Stimulated activated CD4-positive, alpha-beta T cell treated with anti-CD3 and anti-CD28 coated beads, Interleukin-4, amount 100 ng/mL, for 1 hour (primary cell): ENCODE measurements at places on chromosomes 11 and 22.

DNA sequence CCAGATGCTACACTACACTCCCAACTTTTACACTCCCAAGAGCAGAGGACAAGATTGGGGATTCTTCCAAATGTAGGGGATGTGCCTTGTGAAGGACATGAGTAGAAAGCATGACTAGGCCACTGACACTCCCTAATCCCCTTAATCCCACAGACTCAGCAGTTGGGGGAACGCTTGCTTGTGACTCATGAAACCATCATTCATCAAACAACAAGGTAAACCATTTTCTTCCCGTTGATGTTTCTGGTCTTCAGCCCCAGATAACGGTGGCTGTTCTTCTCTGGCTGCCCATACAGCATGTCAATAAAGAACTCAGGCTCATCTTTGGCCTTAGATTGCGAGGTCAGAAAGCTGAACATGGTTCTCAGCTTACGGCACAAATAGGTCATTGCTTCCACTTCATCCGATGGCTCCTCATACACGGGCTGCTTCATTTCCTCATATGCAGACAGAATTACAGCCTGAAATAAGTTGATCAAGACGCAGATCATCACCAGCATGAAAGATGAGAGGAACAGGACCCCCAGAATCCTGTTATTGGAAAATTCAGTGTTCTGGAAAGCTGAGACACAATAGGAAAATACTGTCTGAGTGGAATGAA, 6.4 kb upstream of the CDPF1 start:
- no peak for DNase-seq

DNA sequence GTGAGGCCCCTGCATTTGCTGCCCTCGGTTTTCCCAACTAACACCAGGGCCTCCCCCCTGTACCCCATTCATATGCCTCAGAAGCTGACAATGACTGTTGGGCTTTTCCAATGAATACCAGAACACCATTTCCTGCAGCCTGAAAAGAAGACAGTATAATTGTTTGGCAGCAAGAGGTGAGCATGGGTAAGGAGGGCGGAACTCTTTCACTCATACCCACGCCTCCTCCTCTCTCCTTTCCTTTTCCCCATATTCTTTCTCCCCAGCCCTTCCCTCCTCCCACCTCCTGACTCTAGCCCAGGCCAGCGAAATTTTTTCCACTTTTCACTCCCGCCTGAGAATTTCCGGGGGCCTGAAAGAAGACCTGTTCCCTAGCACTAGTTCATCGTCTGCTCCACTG, 58.0 kb upstream of the CHST1 start:
- no peak for DNase-seq

GRCh38 chr22:47030143-47030661, 267.8 kb downstream of the TBC1D22A start:
- DNase-seq, result no peak

GRCh38 chr22:49657275-49657973, 170.2 kb downstream of the BRD1 start:
- peak; percentile 75 for DNase-seq

GRCh38 chr11:7612056-7612660, 61.1 kb downstream of the CYB5R2 start:
- no peak for DNase-seq

- DNase-seq, result no peak
Observed at GRCh38 chr11:73734993-73735392, 25.9 kb downstream of the RAB6A start.

DNA sequence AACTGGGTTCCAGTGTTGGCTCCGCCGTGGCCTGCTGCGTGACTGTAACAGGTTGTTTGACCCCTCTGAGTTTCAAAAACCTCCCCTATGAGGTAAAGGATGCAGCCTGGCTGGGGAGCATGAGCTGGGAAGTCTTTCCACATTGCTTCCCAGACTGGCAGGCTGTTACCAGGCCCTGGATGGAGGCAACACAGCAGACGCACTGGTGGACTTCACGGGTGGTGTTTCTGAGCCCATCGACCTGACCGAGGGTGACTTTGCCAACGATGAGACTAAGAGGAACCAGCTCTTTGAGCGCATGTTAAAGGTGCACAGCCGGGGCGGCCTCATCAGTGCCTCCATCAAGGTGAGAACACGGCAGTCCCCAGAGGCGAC, 11.4 kb downstream of the OMP start:
- no peak for DNase-seq

DNA sequence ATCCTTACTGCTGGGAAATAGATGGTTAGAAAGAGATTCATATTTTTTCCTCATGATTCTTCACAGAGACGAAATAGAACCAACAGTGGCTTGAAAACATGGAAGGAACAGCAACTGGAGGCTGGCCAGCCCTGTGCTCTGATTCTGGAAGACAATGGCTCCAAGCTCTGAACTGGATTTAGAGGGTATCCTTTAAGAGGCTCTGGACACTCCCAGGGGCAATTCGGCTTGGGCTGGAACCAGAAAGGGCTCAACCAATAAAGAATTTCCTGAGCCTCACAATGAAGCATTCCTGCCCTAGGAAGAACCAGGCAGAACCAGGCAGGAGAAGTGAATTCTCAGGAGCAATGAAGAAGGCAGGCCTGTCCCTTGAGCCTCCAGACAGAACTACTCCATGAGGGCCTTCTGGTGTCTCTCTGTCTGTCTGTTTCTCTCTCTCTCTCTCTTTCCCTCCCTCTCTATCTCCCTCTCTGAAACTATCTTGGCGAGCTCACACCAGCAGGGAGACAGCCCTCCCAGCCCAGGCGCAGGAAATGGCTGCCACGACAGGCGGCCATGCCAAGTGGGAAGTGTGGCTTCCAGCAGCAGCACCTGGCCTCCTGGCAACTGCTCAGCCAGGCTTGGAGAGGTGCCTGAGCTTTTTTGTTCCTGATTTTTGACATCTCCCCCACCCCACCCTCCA, 93.3 kb downstream of the RCN1 start:
- DNase-seq, result no peak

DNA sequence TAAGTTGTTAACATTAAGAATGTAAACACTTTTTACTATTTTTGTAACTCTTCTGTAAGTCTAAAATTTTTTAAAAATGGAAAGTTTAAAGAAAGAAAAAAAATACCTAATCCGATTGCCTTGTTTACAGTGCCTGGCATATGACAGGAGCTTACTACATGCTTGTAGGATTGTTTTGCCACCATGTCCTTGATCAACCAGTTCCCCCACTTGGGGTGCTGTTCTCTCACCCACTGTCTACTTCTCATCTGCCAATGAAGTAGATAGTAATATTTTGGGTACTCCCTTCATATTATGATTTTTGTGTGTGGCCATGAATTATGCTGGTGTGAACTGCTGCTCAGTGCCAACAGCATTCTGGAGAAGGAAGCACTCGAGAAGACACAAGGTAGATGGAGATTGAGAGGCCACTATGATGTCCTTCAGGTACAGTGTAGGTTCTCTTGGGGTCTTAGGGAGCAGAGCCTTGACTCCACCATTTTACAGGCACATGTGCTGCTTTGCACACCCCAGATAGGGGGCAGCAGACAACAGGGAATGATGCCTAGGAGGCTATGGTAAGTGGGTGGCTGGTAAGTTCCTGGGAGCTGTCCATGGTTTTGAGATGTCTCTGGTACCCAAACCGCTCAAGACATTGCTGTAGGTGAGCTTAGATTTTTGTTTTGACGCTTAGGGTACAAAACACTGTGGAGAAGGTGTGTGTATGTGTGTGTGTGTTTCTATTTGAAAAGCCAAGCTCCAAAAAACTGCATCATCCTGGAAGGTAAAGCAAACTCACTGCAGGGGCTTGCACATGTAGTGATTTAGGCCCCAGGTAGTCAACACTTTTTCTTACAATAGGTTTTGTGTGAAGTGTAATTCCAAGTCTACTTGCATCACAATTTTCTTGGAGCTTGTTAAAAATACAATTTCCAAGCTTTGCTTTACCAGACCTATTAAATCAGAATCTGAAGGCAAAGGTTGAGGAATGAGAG, 494.5 kb upstream of the LARGE1 start:
- DNase-seq, result no peak
